CD4-positive, alpha-beta T cell (primary cell): ENCODE measurements at places on chromosomes 6 and 20.
A peak's percentile ranks its signal among the peaks of the same experiment; 100 is the strongest.

DNA sequence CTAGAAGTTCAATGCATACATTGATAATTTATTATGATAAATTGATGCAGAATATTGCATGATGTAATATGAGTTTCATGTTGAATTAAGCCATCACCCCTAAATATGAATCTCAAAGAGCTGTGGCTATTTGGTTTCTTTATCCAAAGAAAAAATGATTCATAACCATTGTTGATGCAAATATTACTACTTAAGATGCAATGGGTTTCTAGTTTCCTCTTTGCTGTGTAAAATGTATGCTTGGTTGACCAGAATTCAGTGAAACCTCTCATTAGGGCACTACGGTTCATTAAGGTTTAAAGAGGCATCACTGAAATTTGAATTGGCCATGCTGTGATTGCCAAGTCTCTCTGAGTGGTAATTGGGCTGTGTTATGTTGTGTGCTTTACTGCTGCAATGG is 492.5 kb upstream of the FLRT3 start:
- DNase-seq, result no peak

- DNase-seq, result no peak
Observed at GRCh38 chr20:2208897-2209296, 86.9 kb upstream of the TGM3 start.

GRCh38 chr20:40470445-40471260 is 218.4 kb downstream of the MAFB start:
- no peak for DNase-seq

DNA sequence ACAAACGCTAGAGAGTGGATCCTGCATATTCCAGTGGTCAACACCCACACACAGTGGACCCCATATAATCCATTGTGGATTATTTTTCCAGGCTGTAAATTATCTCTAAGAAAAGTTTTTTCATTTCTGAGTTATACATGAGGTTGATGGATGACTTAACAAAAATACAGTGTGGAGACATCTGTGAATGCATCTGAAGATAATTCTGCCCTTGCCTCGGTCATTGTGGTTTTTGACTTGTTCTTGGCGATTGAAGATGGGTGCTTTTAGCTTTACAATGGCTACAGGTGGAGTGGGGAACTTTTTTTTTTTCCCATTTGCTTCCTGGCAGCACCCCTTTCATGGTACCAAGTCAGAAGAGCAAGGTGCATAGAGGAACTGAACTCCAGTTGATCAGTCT is 242.7 kb downstream of the MYLK4 start:
- no peak for DNase-seq

GRCh38 chr6:131063028-131063763 is at the start of gene EPB41L2:
Gene EPB41L2, minus strand, starts transcription at chr6:131063245. Its CDS starts 106,760 bp downstream, at chr6:130956485.
- peak; percentile 51 for DNase-seq

- no peak for DNase-seq
Observed at GRCh38 chr6:6721606-6722005, 133.1 kb downstream of the LY86 start.
